Activated T-cell treated with anti-CD3 and anti-CD28 coated beads, Interleukin-2, amount 50 U/mL, for 48 hours (primary cell): ENCODE measurements at places on chromosomes 1 and 21.

DNA sequence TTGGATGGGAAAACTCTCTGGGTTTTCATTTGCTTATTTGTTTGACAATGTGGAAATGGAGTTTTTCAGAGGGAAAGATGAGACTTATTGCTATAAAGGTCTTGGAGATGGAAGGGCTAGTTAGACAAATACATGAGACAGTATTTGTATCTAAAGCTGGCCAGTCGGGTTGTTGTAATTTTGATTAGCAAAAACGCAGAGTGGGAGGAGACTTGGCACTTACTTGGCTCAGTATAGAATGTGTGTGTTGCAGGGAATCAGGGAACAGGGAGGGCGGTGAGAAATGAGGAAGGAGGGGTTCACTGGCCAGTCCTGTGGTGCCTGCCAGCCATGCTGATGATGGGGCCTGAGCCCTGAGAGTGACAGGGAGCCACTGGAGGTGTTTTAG lies 6.0 kb upstream of the FOXE3 start:
- DNase-seq, result no peak

DNA sequence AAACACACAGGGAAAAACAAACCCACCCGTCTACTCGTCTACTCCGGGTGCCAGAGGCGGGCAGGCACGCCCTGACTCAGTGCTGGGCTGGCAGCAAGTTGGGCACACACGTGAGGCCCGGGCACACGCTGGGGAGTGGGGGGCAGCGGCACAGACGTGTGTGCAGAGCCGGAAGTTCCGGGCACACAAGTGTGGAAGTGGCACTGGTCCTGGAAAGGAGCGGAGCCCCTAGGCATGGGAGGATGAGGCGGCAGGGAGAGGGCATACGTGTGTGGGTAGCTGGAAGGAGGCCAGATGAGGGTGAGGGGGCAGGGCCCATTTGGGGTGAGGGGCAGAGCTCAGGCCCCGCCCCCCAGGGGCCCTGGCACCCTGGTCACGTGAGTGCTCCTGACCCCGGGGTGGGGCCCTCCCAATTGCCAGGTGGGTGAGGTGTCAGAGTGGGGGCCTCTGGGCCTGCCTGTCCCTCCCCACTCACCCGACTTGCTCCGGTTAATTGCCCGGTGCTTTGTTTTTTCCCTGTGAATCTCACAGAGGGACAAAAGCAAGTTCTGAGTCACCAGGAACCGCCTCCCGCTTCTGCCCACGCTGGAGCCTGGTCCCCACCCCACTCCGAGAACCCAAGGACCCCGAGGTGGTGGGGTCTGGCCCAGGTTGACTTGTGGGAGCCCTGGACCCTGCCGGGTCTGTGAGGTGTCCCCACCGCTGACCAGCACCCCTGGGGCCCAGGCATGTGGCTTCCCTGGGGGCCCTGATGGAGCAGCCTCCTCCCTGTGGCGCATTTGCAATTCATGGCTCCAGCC lies 104.8 kb upstream of the CASZ1 start:
- DNase-seq, result no peak

DNA sequence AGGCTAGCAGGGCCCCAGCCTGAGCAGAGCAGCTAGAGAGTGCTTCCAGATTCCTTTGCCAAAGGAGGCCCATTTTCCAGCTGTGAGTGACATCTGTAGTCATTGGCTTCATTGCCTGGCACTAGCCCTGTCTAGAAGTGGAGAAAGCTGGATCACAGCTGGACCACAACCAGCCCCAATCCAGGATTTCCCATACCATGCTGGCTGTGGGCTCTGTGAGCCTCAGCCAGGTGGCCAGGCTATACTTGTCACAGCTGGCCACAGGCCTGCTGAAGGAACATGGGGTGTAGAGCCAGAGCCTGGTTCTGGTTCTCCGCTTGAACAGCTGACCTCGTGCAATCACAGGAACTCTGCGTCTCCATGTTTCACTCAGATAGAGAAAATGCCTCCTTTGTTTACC lies 36.6 kb downstream of the RIMKLA start:
- DNase-seq, result no peak

DNA sequence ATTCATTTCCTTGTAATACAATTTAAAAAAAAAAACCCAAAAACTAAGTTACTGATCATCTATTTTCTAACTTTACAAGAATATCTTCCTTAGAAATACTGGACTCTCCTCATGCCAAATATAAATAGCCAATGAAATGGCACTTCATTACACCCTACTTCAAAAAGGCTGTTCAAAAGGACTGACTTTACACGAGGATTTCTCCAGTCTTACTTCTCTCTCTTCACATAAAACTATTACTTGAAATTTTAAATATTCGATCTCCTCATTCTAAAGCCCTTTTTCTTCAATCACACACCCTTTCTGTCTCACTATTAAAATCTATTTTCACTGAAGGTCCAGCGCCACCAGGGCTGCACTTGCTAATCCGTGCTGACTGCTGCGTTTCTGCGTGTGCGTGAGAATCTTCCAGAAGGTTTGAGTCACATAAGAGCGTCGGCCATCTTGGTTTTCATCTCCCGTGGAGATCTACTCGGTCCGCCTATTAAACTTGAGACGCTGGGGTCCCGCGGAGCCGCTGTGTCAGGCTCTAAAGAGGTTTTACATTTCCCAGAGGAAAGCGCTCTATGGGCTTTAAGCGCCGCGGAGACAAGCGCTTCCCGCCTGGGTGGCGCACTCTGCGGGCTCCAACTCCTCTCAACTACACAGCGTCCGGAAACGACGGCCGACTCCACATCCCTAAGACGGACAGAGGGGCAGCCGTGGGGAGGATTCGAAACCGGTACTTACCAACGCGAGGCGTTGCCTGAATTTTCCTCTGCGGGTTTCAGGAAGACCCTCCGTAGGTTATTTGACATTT lies 631 bp downstream of the LRIF1 start:
- DNase-seq, result peak; percentile 77

GRCh38 chr1:156366378-156367166 lies 2.4 kb upstream of the RHBG start:
- no peak for DNase-seq

DNA sequence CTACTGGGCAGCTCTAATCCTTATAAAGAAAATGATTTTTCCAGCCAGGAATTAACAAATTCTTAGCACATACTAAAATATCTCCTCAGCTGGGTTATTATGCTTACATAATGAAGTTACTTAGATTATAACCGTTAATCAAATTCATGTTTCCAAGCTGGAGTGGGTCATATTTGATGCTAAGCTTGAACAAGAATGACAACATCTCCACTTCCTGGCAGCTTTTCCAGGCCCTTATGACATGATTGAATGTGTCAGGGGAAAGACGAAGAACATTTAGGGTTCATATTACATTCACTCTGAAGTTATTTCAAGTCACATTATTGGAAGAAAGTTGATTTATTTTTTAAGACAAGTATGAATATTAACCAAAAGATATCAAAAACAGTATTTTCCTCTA lies 333.7 kb downstream of the PCP4 start:
- no peak for DNase-seq

DNA sequence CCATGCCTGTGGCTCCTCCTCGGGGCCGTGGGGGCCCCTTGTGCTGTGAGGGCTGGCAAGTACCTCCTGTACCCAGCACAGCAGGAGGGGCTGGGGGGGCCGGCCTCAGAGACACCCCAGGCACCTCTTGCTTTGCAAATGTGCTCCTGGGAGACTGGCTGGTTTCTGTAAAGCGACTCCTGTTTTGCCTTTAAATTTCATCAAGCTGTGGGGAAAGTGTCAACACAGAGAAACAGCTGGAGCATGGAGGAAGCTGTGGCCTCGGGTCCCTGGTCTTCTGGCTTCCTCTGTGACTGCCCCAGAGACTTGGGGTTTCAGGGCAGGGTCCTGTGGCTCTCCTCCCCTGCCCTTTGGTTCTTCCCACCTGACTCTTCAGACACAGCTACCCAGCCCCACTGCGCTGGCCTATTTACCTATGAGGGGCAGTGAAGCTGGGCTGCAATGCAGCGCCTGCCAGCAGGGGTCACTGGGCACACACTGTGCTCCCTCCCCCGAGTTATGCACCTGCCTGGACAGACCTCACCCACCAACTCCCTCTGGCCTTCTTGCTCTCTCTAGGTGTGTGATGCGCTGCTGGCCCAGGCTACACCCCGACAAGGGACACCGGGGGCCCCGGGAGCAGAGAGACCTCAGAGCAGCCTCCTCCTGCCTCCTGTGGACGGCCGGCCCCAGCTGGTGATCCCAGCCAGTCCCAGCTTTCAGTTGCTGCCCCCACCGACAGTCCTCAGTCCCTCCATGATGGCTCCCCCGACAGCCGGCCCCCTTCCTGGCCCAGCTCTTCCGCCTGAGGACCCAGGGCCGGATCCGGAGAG lies 17.6 kb upstream of the PEX10 start:
- peak; percentile 60 for DNase-seq

DNA sequence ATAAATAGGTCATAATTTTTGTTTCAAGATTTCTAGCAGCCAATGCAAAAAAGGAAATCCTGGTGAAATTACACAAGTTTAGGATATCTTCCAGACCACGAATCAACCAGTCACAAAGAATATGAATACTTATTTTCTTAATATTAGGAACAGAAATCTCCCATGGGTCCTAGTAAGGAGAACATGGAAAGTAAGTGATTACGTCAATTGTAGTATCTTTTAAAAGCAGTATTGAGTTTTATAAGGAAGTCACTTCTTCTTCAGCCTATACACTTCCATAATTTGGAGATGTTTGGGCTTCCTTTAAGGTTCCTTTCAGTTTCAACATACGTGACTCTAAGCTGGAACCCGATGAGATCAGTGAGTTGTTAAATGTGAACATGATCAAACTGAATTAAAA lies 534.5 kb downstream of the USP25 start:
- no peak for DNase-seq

DNA sequence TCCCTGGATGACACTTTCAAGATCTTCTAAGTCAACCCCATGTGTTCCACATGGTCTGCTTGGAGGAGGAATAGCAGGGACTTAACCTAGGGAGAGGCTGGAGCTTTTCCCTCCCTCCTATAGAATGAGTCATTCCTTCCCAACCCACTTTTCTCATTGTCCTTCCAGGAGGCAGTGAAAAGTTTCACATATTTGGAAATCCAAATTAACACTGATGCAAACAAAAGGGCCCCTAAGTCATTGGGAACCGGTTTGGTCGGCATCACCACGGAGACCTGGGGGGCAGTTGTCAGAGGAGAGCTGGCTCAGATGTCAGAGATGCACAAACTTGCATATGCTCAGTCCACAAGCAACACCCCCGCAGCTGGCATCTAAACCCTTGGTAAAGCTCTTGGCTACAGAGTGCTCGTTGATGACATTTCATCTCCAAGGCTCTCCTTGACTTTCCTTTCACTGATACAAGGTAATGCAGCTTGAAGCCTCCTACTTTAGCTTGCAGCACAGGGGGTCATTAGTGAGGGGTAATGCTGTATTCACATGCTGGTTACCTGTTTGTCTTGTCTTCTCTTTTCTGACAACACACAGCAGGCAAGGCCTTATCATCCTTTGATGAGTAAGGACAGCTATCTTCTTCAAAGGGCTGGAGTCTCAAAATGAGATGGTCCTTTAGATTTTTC lies 12.3 kb upstream of the LRRC8D start:
- DNase-seq, result no peak

- DNase-seq, result no peak
Observed at GRCh38 chr1:114118351-114118990, 35.2 kb downstream of the SYT6 start.
